ENCODE measurements at places on chromosomes 5 and 9. TPM values are rescaled to one million over a fixed set of nuclear protein-coding genes. Genes with fewer than 3 reads are reported as not detected.

Gene MEGF10
- total RNA-seq, result 0.17 TPM

Gene DMRT3
- not detected for total RNA-seq

Gene SPATA31E1
- not detected for total RNA-seq

Gene COL5A1
- total RNA-seq, result 357 TPM

DNA sequence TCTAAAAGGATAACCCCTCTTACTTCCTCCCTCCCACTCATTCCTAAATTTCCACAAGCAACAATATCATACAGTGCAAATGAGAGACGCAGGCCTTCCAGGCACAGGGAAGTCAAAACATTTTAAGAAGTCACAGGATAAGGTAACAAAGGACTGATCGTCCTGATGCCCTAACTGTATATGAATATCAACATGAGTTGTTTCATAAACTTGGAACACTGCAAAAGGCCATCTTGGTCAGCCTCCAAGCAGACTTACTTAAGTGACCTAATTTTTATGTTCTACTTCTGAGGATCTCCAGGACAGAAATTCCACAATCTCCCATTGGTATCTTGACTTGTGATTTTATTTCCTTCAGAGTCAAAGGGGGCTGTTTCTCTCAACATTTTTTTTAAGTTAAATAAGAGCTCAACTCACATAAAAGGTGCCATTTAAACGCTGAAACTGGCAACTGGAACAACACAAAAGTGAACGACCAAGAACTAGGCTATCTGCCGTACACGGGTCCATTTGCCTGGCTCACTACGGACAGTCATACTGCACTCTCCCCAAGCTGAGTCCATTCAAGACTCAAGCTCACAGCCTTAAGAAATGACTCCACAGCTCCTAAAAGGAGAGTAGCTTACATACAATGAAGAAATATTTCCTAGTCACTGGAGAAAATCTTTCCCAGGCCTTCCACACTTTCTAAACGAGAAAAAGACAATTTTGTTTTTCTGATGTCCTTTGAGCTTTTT, 71.3 kb downstream of the LHFPL2 start:
- DNase-seq, result no peak

DNA sequence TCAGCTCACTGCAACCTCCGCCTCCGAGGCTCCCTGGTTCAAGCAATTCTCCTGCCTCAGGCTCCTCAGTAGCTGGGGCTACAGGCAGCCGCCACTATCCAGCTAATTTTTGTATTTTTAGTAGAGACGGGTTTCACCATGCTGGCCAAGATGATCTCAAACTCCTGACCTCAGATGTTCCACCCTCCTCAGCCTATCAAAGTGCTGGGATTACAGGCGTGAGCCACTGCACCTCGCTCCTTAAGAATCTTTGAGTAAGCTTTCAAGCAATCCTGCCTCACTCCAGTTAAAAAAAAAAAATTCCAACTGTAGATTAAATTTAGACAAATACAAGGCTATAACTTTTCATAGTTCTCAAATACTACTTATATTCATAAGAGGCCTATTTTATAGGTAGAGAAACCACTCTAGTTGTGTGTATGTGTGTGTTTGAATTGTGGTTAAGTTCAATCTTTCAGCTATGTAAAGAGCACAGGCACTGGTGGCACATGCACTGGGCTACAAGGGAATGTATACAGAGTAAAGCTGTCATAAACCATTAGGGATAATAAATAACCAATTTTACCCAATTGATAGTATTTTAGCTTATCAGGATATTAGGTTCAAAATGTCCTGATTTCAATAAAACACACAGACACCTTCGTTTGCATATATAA, 50.6 kb upstream of the RAPGEF6 start:
- no peak for DNase-seq

GRCh38 chr9:85897848-85898247, 43.1 kb upstream of the NAA35 start:
- DNase-seq, result no peak

DNA sequence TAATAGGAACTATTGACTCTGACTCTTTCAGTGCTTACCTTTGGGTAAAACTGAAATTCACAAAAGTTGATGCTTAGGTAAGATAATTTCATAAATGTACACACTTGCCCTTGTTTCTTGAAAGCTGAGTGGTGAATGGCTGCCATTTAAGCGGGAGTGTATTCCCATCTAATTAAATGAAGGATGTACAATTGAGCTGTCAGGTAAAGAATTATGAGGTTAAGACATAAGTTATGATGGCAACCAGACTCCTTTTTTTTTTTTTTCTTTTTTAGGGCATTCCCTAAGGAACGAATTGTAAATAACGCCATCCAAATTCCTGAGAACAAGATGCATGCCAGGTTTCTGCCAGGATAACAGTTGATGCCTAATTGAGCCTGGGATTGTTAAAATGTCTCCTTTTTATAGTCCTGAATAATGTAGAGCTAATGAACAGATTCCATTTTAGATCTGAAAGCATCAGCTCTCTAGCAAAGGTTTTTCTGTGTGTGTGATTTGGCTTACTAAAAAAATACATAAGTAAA, 199.7 kb downstream of the ISL1 start:
- no peak for DNase-seq

DNA sequence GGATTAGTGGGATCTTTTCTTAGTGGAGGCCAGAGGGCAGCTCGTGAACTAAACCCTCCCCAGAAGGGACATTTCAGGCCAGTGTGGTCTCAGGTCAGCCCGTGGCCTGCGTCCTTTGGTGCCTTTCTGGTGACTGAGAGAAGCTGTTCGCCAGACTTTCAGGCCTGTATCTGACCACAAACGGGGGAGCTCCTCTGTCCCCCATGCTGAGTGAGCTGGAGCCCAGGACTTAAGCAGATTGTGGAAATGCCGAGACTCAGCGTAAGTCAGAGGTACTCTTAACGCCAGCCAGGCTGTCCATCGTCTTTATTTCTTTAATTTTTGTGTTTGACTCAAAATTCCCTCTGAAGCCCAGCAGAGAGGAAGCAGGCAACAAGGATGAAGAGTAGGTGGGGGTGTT, 54.8 kb upstream of the NCS1 start:
- no peak for DNase-seq

Data from left lung (tissue), 14 donors.